ENCODE measurements at places on chromosomes 4 and X. TPM values are rescaled to one million over a fixed set of nuclear protein-coding genes. Genes with fewer than 3 reads are reported as not detected.

DNA sequence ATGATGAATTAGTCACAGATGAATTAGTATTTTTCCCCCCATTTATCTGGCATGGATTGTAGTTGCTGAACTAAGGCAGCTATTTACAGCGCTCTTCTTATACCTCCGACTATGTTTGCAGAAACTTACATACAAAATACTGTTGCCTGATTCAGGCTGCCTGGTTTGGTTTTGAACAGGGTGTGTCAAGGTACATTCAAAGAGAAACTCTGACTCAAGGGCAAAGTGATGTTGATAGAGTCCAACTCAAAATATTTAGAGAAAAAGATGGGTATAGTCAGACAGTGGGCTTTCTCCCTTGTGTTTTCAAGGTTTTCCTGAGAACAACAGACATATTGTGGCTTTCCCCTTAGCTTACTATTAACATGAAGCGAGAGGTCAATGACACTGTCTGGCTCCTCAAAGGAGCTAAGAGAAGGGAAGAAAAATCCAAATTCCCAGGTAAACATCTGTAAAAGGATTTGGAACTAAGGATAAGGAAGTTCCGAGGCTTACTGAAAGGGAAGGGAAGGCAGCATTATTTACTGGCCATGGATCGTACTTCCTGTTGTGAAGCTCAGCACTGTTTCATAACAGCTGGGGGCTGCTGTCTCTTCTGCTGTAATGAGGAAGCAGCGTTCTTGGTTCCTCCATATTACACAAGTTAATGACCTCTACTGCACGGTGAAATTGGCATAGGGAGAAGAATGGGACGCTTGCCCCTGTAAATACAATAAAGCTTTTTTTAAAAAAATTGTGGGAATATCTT, 30.9 kb downstream of the FAM9C start:
- H3K27me3 ChIP-seq: no peaks in the 10 kb centered on the region
- no peaks in the 10 kb centered on the region for H3K4me1 ChIP-seq
- no peak overlapping the region for H3K4me3 ChIP-seq
- no peaks in the 10 kb centered on the region for H3K36me3 ChIP-seq

- H3K36me3 ChIP-seq: no peaks in the 10 kb centered on the region
- H3K27me3 ChIP-seq: no peaks in the 10 kb centered on the region
- no peak for DNase-seq
- H3K4me1 ChIP-seq: no peaks in the 10 kb centered on the region
- H3K4me3 ChIP-seq: no peak overlapping the region
- H3K27ac ChIP-seq: no peak overlapping the region
Observed at GRCh38 chr4:121233982-121234381, 69.9 kb upstream of the TNIP3 start.

GRCh38 chrX:38437093-38437492, 84.7 kb downstream of the OTC start:
- H3K4me3 ChIP-seq: no peak overlapping the region
- DNase-seq: no peak
- H3K27me3 ChIP-seq: no peaks in the 10 kb centered on the region
- no peak overlapping the region for H3K27ac ChIP-seq

DNA sequence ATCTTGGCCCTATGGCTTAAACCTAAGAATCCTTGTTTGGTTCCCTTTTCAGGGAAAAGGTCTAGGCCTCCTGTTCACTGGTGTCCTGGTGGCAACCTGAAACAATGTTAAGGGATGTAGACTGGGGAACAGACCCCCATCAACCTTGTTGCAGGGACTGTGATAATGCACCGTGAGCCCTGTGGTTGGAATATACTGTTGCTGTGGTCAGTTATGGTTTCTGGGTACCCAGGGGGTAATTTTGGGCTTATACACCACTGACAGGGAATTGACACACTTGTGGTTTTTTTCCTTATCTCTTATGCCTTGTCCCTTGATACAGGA, 64.0 kb upstream of the WDR1 start:
- no peak for DNase-seq
- no peaks in the 10 kb centered on the region for H3K4me1 ChIP-seq
- H3K4me3 ChIP-seq: no peak overlapping the region
- no peak overlapping the region for H3K27ac ChIP-seq
- H3K27me3 ChIP-seq: no peaks in the 10 kb centered on the region

DNA sequence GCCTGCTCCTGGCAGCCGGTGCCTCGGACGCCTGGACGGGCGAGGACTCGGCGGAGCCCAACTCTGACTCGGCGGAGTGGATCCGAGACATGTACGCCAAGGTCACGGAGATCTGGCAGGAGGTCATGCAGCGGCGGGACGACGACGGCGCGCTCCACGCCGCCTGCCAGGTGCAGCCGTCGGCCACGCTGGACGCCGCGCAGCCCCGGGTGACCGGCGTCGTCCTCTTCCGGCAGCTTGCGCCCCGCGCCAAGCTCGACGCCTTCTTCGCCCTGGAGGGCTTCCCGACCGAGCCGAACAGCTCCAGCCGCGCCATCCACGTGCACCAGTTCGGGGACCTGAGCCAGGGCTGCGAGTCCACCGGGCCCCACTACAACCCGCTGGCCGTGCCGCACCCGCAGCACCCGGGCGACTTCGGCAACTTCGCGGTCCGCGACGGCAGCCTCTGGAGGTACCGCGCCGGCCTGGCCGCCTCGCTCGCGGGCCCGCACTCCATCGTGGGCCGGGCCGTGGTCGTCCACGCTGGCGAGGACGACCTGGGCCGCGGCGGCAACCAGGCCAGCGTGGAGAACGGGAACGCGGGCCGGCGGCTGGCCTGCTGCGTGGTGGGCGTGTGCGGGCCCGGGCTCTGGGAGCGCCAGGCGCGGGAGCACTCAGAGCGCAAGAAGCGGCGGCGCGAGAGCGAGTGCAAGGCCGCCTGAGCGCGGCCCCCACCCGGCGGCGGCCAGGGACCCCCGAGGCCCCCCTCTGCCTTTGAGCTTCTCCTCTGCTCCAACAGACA, 4.4 kb downstream of the SOD3 start:
- H3K36me3 ChIP-seq: no peaks in the 10 kb centered on the region
- DNase-seq: no peak
- peak overlapping the region; percentile 27 for H3K4me3 ChIP-seq
- H3K27me3 ChIP-seq: no peaks in the 10 kb centered on the region
- H3K4me1 ChIP-seq: peaks cover 44% of the 10 kb centered on the region
- H3K27ac ChIP-seq: peak overlapping the region; percentile 62

GRCh38 chr4:113468165-113469022, 293.1 kb downstream of the CAMK2D start:
- H3K27ac ChIP-seq: peak overlapping the region; percentile 91
- no peaks in the 10 kb centered on the region for H3K27me3 ChIP-seq
- peaks cover 22% of the 10 kb centered on the region for H3K4me1 ChIP-seq
- H3K36me3 ChIP-seq: no peaks in the 10 kb centered on the region

- no peak for DNase-seq
- no peaks in the 10 kb centered on the region for H3K4me1 ChIP-seq
- H3K4me3 ChIP-seq: no peak overlapping the region
- H3K27ac ChIP-seq: no peak overlapping the region
- H3K36me3 ChIP-seq: no peaks in the 10 kb centered on the region
Observed at GRCh38 chrX:25344161-25344936, 328.6 kb upstream of the ARX start.

DNA sequence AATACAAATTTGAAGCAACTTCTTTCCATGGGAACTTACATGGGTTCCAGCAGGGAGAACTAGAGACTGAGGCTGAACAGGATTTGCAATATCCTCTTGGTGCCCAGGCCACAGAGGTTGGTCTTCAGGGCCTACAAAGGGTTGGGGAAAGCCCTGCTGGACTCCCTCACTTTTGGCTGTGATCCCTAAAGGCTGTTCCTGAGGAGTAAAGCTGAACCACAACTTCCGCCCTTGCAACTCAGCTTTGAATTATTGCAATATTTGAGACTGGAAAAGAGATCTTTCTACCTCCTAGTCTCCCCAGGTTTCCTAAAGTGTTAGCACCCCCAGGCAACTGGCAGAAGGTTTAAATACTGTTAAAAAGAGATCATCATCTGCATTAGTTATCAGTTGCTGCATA, 26.9 kb downstream of the DCHS2 start:
- no peak overlapping the region for H3K4me3 ChIP-seq
- H3K4me1 ChIP-seq: no peaks in the 10 kb centered on the region
- H3K27me3 ChIP-seq: no peaks in the 10 kb centered on the region
- no peak overlapping the region for H3K27ac ChIP-seq
- H3K36me3 ChIP-seq: no peaks in the 10 kb centered on the region
- DNase-seq: no peak

DNA sequence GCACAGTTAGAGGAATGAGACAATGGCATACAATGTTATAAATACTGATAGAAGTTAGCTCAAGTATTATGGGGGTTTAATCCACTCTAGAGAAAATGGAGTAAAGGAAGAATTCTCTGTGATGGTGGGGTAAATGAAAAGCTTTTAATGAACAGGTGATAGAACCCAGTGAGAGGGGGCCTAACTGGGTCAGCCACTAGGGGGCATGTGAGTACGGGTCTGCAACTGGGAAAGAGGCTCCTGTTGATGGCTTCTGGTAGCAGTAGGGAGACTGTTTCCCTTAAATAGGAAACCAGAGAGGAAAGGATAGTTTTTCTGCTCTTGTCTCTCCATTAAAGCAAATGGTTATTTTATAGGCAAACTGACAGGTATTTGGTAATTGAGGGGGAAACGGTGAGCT, 132.8 kb upstream of the GPR101 start:
- H3K36me3 ChIP-seq: no peaks in the 10 kb centered on the region
- H3K27ac ChIP-seq: no peak overlapping the region
- no peaks in the 10 kb centered on the region for H3K4me1 ChIP-seq
- no peak overlapping the region for H3K4me3 ChIP-seq
- no peaks in the 10 kb centered on the region for H3K27me3 ChIP-seq

- no peak overlapping the region for H3K4me3 ChIP-seq
- no peaks in the 10 kb centered on the region for H3K27me3 ChIP-seq
- H3K36me3 ChIP-seq: no peaks in the 10 kb centered on the region
- H3K4me1 ChIP-seq: no peaks in the 10 kb centered on the region
- no peak for DNase-seq
Observed at GRCh38 chr4:186096681-186097165, 7.8 kb upstream of the FAM149A start.

- peak overlapping the region; percentile 62 for H3K27ac ChIP-seq
- no peak for DNase-seq
- H3K36me3 ChIP-seq: no peaks in the 10 kb centered on the region
Observed at GRCh38 chr4:165208221-165208652, 876 bp downstream of the KLHL2 start.

GRCh38 chrX:39760930-39761329, 336.8 kb downstream of the BCOR start:
- no peak for DNase-seq
- no peak overlapping the region for H3K4me3 ChIP-seq
- no peaks in the 10 kb centered on the region for H3K27me3 ChIP-seq

DNA sequence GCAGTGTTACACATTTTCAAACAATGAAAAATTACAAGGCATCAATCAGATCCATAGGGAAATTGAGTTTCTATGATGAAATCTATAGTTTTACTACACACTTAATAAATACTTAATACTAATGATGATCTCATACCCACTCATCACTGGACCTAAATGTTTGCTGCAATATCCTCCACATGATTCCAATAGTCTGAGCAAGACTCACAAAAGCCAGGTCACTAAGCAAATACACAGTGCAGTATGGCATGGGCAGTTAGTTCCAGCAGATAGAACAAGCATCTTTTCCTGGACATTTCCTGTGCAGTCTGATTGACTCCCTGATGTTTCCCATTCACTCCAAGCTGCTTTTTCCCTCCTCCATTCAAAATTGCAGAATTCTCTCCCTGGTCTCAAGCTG, 109.0 kb upstream of the ATOH1 start:
- no peak for DNase-seq
- H3K4me1 ChIP-seq: no peaks in the 10 kb centered on the region
- H3K4me3 ChIP-seq: no peak overlapping the region
- H3K27ac ChIP-seq: no peak overlapping the region

- DNase-seq: no peak
- H3K4me3 ChIP-seq: no peak overlapping the region
- no peaks in the 10 kb centered on the region for H3K4me1 ChIP-seq
- no peaks in the 10 kb centered on the region for H3K36me3 ChIP-seq
- no peak overlapping the region for H3K27ac ChIP-seq
Observed at GRCh38 chr4:138702190-138702824, 313.3 kb upstream of the NOCT start.

DNA sequence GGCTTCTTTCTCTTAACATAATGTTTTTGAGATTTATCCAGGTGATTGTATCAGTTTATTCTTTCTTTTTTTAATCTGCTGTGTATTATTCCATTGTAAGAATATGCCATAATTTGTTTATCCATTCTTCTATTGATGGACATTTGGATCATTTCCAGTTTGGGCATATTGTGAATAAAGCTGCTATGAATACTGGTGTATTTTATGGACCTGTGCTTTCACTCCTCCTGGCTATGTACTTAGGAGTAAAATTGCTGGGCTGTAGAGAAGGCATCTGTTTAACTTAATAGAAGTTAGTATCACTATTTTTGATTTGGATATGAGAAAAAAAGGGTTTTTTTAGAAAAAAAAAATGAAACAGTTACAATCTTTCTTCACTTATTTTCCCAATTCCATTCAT, 50.0 kb upstream of the FAM9C start:
- no peak for DNase-seq
- peaks cover 16% of the 10 kb centered on the region for H3K4me1 ChIP-seq
- H3K36me3 ChIP-seq: no peaks in the 10 kb centered on the region
- H3K27me3 ChIP-seq: no peaks in the 10 kb centered on the region

- no peak overlapping the region for H3K27ac ChIP-seq
- H3K36me3 ChIP-seq: no peaks in the 10 kb centered on the region
- H3K27me3 ChIP-seq: no peaks in the 10 kb centered on the region
- no peak overlapping the region for H3K4me3 ChIP-seq
Observed at GRCh38 chr4:5921981-5922380, 29.1 kb upstream of the CRMP1 start.

GRCh38 chrX:2387614-2388239, 113.0 kb downstream of the DHRSX start:
- H3K4me1 ChIP-seq: no peaks in the 10 kb centered on the region
- H3K4me3 ChIP-seq: no peak overlapping the region
- no peak for DNase-seq
- no peak overlapping the region for H3K27ac ChIP-seq
- H3K27me3 ChIP-seq: no peaks in the 10 kb centered on the region

DNA sequence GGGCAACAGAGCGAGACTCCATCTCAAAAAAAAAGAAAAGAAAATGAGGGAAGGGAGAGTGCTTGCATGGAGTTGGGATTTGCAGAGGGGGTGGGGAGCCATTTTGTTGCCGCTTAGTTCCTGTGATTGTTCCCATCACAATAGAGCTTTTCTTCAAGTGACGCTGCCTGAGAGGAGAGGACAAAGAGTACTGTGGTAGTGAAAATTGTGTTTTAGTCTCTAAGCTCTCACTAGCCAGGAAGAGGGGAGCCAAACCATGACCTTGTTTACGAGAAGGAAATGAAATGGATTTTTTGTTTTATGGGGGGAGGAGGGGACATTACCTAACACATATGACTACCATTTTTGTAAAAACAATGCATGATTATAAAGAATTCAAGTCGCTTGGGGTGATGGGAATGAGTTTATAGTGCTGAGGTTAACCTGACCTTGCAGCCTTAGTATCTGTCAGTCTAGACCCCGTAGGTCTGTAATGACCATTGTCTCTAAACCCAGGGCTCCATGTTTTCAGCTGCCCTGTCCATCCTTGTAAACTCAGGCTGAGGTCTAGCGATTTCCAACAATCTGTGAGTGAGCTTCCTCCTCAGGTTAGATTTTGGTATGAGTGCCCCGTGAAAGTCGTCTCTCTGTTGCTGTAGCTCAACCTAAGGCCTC, 18.8 kb downstream of the SRD5A3 start:
- no peak overlapping the region for H3K27ac ChIP-seq
- H3K4me1 ChIP-seq: peaks cover 15% of the 10 kb centered on the region
- no peak for DNase-seq

The ETDA gene
- total RNA-seq: not detected

The TIMM17B gene
- total RNA-seq: 43.5 TPM

The FGFBP2 gene
- 2.9 TPM for total RNA-seq

The GCNA gene
- total RNA-seq: 9.1 TPM

The SOWAHD gene
- total RNA-seq: not detected

The USP26 gene
- not detected for total RNA-seq

All from vagina (tissue), 2 donors.